ENCODE measurements at places on chromosomes 4 and X.

- peak; percentile 1 for DNase-seq
Observed at GRCh38 chrX:9071031-9071650, 37.2 kb upstream of the FAM9B start.

- no peak for DNase-seq
Observed at GRCh38 chr4:93061826-93062225, 758.1 kb downstream of the GRID2 start.

GRCh38 chr4:82706349-82707000 lies 92.1 kb downstream of the SCD5 start:
- peak; percentile 40 for DNase-seq

DNA sequence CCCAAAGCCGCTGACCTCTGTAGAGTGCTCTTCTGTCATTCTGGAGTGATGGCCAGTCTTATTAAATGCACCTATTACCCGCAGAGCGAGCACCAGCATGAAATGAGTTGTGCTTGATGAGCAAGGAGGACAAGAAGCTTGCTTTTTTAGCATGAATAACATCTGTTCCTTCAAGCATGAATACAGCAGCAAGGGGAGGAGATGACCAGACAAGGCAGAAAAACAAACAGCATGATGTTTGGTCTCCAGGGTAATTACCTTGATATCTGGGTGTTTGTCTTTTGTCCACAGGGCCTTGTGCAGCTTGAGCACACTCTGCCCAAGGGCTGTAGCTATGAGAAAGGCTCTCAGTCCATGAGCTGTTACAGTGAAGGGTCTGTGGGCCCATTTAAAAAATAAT lies 324.8 kb upstream of the DDX53 start:
- no peak for DNase-seq

DNA sequence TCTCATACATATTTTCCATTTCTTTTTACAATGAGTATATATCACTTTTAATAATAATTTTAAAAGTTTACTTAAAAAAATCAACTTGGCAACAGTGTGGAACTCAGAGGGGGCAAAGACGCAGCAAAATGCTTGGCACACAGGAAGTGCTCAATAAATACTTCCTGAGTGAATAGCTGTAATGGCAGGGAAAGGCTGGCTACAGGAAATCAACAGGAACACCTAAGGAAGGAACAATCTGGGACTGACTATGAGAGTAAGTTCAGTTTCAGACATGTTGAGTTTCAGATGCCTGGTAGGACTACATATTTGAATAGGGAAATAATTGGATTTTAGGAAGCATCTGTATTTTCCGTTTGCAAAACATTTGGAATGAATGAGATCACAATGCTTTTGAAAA lies 137.6 kb downstream of the SCLT1 start:
- DNase-seq = no peak

GRCh38 chr4:11338956-11339782 lies 89.5 kb downstream of the HS3ST1 start:
- no peak for DNase-seq

GRCh38 chr4:94406668-94407437 lies 44.9 kb upstream of the PDLIM5 start:
- peak; percentile 81 for DNase-seq

DNA sequence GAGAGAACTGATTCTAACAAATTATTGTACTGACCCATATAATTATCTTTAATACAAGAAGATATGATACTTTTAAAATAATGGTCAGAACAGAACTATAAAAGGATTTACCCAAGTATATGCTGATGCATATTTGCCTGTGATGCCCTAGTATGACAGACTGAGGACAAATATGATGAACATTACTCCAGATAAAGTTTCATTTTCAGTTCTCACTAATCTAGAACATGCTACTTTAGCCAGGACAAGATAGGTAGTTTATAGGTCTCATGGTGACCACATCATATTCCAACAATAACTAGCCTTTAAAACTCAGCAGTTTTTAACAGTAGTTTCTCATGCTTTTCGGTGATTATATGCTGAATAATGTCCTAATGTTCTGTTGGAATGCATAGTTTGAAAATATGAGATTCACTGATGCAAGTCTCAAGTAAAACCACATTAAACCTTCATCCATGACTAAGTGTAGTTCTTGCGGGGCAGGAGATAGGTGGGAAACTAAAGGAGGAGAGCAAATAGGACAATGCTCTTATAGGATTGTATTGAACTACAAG lies 295.2 kb upstream of the AGA start:
- DNase-seq = no peak

GRCh38 chrX:40171513-40172400 lies 74.0 kb upstream of the BCOR start:
- DNase-seq = peak; percentile 90

DNA sequence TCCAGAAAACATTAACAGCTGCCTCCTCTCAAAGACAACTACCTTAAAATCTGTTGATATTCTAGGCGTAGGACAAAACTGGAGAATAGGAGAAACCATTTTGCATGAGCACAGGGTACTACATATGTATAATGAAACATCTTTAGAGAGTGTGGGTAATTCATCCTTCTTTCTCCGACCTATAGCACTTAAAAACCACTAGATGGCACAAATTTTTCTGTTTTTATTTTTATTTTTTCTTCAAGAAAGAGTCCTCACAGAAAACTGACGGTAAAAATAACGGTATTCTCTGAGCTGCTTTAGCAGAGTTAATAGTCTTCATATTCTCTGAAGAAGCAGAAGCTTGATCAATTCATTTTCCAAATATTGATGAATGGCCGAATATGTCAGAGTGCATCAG lies 14.6 kb downstream of the SMIM31 start:
- DNase-seq = peak; percentile 3

- DNase-seq = no peak
Observed at GRCh38 chr4:169098532-169098931, 88.5 kb upstream of the CBR4 start.

GRCh38 chrX:50913520-50913919 lies 3.0 kb downstream of the BMP15 start:
- no peak for DNase-seq

GRCh38 chrX:132472397-132472796 lies 16.4 kb downstream of the MBNL3 start:
- no peak for DNase-seq

DNA sequence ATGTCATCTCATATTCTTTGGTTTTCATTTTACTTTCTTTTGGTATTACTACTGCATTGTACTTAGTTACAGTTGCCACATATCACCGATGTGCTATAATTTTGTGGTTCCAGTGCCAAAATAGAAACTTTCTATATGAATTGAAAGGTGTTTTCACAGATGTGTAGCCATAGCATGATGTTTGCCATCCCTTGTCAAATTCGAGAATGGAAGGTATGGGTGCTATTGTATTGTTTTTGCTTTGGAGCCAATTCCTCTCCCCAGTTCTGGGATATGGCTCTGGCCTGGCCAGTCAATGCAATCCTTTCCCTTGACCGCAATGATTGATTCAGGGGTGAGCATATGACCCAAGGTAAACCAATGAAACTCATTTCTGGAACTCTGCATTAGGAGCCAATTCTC lies 86.2 kb upstream of the RPS6KA3 start:
- DNase-seq = no peak

DNA sequence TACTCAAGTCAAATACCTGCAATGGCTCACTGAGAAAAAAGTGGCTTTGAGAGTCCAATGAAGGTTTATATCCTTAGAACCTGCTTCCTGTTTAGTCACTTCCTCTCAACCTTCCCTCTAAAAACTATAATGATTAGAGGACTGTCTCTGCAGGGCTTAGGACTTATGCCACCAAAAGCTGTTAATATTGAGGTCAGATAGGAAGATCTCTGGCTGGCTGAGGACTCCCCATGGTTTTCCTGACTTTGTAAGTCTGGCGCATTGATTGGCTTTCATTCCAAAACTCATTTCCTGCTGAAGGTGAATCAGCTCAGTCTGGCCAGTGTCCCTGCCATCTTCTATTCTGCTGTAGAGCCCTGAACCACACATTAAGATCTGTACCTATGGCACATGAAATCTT lies 140.9 kb upstream of the ANK2 start:
- no peak for DNase-seq

- no peak for DNase-seq
Observed at GRCh38 chr4:38290914-38291313, 330.7 kb downstream of the PTTG2 start.

GRCh38 chr4:158243071-158243470 lies 32.8 kb downstream of the TMEM144 start:
- DNase-seq = no peak

DNA sequence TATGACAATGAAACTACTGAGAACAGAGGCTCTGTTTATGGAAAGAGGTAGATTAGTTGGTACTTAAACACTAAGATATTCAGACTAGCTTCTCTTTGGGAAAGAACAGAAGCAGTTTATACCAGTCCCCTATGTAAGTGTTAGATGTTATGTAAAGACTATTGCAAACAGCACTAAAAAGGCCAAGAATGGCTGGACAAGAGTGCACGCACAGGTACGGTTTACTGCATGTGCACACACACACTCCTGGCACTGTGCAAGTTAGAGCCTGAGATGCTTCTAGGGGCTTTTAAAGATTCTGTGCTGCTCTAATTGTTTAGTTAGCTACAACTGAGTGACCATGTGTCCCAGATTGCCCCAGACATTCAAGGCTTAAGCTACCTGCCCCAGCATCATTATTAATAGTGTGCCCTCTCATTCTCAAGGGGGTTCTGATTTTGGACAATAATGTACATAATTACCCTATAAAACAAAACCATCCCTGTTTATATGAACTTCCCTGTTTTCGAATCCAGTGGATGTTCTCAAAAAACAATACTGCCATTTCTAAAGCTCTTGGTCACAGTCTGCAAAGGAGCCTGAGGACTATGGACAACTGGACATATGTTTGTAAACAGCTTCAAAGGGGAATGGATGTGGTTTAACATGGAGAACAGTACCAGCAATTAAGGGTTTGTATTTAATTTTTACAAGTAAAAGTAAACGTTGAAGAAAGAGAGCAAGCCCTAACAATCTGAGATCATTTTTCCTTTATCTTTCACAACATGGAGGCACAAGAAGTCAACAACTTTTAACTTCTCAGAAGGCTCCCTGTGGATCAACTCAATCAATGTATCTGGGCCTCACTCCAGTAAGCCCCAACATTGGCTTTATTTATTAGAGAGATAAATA lies 2.0 kb downstream of the SETD7 start:
- DNase-seq = peak; percentile 45

DNA sequence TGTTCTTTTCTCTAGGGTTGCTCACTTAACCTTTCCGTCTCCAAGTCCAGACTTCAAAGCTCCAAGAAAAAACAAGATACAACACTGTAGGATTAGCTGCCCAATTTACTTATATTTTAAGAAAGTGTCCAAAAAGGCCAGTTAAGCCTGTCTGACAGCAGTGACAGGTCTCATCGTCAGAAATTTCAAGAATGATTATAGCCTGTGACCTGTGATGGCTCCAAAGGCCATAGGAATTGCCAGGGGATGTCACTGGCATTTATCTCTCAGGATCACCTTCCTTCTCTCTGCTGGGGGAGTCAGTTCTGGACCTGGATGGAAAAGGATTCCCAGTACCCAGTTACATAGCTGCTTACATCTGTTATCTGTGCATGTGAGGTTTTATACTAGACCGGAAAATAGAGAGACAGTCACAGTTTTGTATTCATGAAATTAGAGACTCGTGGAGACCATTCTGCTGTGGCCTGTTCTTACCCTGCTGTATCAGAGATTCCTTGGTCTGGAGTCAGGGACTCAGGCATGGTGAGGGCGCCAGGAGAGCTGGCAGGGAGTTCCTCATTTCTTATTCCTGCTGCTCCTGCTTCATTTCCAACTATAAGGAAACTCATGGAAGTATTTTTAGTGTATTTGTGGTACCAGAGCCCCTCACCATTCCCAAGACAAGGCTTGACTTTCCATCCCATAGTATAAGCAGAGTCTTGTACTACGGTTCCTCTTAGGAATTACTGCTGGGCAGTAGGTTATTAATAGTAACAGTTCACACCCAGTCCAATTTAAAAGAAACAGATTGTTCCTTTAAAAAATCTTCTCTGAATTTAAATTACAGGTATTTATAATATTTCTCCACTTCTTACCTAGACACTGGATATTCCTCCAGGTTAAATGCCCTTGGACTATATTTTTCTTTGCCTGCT lies 220.8 kb downstream of the SHROOM3 start:
- no peak for DNase-seq

DNA sequence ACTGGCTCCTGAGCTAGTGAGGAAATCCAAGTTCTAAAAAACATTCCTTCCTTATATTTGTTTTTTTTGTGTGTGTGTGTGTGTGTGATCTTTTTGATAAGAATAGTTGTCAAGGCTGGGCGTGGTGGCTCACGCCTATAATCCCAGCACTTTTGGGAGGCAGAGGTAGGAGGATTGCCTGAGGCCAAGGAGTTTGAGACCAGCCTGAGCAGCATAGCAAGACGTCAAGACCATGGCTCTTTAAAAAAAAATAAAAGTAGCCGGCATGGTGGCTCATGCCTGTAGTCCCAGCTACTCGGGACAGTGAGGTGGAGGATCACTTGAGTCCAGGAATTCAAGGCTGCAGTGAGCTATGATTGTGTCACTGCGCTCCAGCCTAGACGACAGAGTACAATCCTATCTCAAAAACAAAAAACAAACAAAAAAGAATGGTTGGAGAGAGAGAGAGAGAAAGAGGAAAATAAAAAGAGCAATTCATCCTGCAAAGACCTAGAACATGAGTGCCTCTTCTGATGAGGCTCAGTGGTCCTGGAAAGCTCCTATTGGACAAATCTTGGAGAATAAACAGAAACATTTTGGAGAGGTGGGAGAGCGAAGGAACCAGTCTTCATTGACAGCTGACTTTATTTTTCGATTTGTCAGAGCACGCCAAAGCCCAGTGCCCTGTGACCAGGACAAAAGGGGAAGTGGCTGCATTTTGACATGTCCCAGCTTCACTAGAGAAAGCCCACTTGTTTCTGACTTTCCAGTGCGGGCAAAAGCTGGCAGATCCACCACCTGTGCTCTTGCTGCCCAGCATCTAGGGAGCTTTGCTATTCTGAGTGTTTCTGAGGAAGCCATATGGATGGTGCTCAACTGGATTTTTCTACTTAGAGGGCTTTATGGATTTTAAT lies 244.7 kb downstream of the PALLD start:
- DNase-seq = no peak

DNA sequence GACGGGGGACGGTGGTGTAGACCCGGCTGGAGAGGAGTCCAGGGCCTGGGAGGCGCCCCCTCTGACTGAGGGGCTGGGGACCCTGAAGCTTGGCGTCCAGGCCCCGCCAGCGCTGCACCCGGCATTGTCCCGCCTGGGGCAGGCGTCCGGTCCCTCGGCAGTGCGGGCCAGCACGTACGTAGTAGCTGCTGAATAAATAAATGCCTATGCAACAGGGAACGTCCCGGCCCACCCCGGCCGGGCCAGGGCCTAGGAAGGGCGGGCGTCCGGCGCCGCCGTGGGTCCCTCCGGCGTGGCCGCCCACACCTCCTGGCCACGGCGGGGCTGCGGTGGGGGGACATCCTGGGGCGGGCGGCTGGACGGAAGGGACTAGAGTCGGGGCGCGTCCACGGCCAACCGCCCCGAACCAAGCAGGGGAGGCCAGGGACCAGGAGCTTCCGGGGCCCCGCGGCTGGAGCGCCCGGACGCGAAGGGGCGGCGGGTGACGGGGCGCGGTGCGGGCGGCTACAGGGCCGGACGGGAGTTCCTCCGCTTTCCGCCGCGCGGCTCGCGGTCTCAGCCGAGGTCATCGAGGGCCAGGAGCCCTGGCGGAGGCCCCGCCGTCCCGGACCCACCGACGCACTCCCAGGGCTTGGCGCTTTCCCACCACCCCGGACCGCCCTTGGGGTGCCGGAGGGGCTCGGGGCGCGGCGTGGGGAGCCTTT lies 886 bp upstream of the WWC2 start:
- DNase-seq = peak; percentile 72

GRCh38 chr4:52780617-52781354 lies 29.6 kb upstream of the ERVMER34-1 start:
- no peak for DNase-seq

Data from mesenchymal stem cell (in vitro differentiated cells and primary cell).